ENCODE measurements at places on chromosomes 2 and 18.

- DNase-seq, result no peak
These were observed 123.8 kb downstream of the SPTBN1 start for GRCh38 chr2:54579682-54580620.

GRCh38 chr2:196088203-196088602, 19.6 kb upstream of the DNAH7 start:
- DNase-seq, result no peak

- no peak for DNase-seq
These were observed 55.0 kb upstream of the DAPL1 start for GRCh38 chr2:158740127-158740526.

- DNase-seq, result no peak
These were observed 28.2 kb upstream of the CYRIA start for GRCh38 chr2:16693854-16694253.

DNA sequence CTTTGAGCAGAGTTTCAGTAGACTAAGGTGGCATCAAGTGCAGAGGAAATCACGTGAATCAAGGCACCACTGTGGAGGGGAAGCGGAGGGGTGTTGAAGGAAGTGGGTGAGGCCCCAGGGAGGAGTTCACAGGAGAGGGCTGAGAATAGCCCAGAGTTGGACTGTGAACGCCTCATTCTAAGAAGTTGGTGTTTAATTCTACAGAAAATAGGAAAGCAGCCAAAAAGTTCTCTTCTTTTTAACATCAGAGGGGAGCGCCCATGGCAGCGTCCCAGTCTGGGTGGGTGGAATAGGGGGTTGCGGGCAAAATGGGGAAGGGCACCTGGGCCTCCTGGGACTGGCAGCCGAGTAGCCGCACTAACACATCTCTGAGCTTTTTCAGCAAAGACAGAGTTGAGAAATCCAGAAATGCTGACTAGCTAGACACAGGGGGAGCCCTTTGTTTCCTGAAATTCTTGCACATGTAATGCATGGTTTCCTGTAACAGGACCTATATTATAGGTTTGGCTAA, 97.0 kb downstream of the NEB start:
- no peak for DNase-seq

DNA sequence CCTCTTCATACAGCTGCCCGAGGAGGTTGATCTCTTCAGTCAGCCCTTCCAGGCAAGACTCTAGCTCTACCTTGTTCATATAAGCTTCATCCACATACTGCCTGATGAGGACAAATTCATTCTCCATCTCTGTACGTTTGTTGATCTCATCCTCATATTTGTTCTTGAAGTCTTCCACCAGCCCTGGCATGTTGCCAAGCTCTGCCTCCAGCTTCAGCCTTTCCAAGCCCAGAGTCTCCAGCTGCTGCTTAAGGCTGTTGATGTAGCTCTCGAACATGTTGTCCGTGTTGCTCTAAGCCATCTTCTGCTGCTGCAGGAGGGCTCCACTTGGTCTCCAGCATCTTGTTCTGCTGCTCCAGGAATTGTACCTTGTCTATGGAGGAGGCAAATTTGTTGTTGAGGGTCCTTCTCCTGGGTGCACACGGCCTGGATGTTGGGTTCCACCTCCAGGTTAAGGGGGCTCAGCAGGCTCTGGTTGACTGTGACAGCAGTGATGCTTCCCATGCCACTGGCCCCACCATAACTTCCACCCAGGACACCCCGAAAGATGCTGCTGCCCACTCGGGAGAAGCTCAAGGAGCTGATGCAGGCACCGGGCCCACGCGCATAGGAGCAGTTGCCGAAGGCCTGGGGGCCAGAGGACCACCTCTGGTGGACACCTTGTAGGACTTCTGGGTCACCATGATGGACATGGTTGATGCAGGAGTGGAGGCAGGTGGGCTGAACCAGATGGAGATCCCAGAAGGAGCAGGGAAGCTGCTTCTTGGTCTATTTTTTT, 30.3 kb downstream of the ICA1L start:
- no peak for DNase-seq

GRCh38 chr2:62306751-62307468, 111.0 kb downstream of the B3GNT2 start:
- peak; percentile 54 for DNase-seq

- peak; percentile 69 for DNase-seq
These were observed 7.7 kb downstream of the TSHZ1 start for GRCh38 chr18:75218065-75218923.

DNA sequence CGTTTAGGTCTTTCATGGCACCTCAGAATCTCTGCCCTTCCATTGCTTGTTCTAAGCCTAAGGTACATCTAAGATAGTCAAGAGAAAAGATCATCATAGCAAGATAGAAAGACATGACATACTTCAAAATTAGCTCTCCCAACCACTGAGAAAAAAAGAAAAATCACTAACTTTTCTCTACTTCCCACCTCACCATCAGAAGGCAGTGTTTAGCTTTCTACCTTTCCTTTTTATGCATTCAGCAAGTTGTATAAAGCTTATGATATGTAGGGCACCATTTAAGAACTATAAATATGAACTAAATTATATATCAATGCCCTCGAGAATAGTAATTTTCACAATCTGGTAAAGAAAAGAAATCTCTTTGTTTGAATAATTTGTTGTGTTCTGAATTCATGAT, 331.8 kb upstream of the VWC2L start:
- no peak for DNase-seq

GRCh38 chr2:196233021-196233804, 61.8 kb upstream of the STK17B start:
- peak; percentile 55 for DNase-seq

GRCh38 chr18:44627280-44627679, 53.4 kb upstream of the SETBP1 start:
- DNase-seq, result no peak

DNA sequence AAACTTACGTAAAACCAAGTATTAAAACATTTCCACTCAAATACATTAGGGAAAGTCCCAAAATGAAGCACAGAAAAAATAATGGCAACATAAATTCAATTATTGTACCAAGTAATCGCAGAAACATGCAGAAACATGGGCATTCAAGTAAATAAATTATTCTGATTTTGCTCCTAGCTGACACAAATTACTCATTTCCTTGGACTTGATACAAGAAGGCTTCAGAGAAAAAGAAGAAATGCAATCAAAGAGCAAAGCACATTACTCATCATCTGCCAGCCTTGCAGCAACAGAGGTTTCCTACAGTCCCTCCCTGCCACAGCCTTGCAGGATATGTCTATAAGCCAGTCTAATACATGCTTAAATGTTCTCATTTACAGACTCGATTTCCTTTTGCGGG, 439.8 kb upstream of the LYPD1 start:
- no peak for DNase-seq

- DNase-seq, result no peak
These were observed 9.5 kb downstream of the USP40 start for GRCh38 chr2:233556881-233557736.

DNA sequence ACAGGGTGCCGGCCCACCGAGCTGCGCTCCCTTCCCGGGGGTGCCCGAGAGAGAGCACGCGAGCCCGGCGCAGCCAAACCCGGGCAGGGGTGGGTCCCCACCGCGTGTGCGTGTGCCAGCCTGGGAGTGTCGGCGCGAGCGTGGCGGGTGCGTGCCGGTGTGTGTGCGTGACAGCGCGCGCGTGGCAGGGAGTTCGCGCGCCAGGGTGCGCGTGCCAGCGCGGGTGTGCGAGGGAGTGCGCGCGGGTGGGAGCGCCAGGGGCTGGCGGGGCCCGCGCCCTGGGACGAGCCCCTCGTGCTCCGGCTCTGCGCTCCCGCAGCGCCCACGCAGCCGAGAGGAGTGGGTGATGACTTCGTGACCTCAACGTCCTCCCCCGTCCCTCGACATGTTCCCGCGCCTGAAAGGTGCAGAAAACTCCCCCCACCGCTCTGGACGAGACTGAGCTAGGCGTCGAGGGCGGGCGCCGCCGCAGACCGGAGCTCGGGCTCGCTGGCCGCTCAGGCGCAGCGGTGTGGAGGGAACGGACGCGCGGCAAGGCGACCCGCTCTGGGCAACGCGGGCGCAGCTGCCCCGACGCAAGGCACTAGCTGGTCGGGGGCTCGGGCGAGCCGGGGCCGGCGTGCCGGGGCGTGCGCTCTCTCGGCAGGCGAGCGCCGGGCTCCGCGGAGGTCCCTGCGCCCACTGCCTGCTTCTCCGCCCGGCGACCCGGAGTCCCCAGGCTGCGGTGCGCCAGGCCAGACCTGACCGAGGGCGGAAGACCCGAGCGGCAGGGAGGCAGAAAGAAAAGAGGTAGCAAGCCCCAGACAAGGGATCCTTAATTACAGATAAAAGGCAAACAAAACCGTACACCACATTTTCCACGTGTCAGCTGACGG, 582.8 kb downstream of the ZEB2 start:
- peak; percentile 83 for DNase-seq

- DNase-seq, result no peak
These were observed 73.3 kb upstream of the MBOAT2 start for GRCh38 chr2:9076755-9077154.

DNA sequence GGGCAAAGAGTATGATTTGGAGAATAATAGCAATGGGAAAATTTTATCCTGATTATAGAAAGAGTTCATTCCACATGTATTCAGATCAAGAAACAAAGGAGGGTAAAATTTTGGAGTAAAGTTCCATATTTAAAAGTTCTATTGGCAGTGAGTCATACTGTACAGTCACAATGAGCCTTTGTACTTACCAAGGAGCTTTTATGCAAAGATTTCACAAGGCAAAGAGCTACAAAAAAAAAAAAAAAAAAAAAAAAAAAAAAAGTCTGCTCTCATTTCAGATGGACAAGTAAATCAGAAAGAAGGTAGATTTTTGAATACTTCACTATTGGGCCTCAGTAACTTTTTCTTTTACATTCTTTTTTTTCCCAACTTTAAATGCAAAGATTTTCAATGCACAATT, 1802.2 kb upstream of the PIK3C3 start:
- DNase-seq, result no peak

- DNase-seq, result peak; percentile 60
These were observed 185.0 kb downstream of the ANAPC1 start for GRCh38 chr2:111698743-111699554.

GRCh38 chr18:76456018-76456750, 38.9 kb downstream of the ZNF516 start:
- DNase-seq, result no peak

DNA sequence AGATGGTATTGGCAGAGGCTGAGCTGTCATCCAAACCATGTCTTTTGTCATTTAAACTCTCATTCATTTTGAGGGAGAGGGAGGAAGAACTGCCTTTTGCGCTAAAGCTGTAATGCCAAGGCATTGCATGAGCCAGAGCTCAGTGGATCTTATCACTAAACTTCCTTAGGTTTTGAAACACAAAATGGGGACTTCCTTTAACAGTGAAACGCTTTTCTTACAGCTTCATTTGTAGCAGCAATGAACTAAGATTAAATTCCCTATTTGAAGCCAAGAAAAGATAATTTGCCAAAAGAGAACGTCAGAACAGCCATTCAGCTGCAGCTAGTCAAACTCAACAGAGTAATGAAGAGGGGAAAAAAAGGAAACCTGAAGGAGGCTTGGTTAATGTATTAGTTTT, 143.5 kb upstream of the MMADHC start:
- no peak for DNase-seq

- no peak for DNase-seq
These were observed 153.9 kb downstream of the INSIG2 start for GRCh38 chr2:118242216-118242615.

DNA sequence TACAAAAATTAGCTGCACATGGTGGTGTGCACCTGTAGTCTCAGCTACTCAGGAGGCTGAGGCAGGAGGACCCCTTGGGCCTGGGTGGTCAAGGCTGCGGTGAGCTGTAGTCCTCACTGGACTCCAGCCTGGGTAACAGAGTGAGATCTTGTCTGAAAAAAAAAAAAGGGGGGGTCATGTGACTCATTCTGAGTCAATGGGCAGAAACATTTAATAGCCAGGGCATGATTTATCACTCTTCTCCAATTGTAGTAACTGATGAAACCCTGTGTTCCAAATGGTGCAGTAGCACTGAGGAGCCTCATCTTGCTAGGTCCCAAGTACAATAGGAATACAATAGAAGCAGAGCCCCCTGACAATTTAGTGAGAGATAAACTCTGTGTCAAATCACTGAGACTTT, 78.9 kb upstream of the CCDC68 start:
- DNase-seq, result no peak

- peak; percentile 39 for DNase-seq
These were observed 144.3 kb upstream of the PELI1 start for GRCh38 chr2:64288321-64289193.

GRCh38 chr2:193382583-193382982, 1187.8 kb upstream of the TMEFF2 start:
- DNase-seq, result no peak

DNA sequence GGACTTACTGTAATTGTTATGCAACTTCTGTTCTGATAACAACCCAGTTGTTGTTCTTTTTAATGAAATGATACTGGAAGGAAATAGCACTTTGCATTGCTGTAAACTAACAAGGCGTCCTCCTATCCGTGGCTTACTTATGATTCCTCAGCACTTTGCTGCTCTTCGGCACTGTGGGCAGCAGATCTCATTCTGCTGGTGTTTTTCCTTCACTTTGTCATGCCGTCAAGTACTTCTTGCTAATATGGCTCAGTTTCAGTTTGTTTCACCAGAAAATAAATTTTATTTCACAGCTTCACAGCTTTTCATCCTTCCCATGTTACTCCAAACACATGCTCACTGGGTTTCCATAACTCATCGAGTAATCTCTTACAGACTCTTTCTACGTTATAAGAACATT, 289.3 kb downstream of the MEIS1 start:
- DNase-seq, result no peak

GRCh38 chr2:235920216-235920865, 247.8 kb downstream of the GBX2 start:
- DNase-seq, result no peak

DNA sequence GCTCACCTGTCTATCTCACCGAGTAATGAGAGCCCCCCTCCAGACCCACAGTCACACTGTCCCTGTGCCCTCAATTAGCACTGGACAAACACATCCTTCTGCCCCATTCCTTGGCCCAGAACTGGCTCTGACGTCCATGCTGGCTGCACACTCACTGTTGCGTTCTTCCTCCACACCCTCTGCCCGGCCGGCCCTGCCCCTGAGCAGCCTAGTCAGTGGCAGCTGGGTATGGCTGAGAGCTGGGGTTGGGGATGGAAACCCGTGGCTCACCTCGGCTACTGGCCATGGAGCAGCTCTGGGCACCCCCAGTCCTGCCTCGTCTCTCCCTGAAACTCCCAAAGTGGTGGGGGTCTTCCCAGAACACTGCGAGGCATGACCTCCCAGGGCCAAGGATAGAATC, 6.5 kb upstream of the UCN start:
- DNase-seq, result no peak

DNA sequence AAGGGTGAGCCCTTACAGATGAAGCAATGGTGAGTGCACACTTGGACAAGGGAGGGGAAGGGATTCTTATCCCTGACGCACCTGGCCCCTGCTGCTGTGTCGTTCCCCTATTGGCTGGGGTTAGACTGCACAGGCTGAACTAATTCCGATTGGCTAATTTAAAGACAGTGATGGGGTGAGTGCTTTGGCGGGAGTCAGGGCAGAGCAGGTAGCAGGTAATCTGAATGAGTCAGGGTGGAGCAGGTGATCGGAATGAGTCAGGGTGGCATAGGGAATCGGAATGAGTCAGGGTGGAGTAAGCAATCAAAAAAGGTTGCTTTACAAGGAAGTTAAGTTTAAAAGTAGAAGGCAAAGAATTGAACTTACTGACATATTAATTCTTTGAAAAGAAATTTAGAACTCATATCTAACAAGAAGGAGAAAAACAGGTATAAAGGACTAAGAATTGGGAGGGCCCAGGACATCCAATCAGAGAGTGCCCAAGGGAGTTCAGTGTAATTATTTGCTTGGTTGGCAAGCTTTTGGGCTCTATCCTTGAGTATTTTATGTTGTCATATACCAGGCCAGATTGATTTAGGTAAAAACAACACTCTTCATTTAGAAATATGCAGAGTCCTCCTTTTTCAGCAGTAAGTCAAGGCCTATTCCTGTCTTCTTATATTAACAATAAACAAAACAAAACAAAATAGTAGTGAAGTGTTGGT, 52.3 kb upstream of the RALBP1 start:
- DNase-seq, result no peak
